Kidney epithelial cell (primary cell): ENCODE measurements at places on chromosomes 3 and 15.

DNA sequence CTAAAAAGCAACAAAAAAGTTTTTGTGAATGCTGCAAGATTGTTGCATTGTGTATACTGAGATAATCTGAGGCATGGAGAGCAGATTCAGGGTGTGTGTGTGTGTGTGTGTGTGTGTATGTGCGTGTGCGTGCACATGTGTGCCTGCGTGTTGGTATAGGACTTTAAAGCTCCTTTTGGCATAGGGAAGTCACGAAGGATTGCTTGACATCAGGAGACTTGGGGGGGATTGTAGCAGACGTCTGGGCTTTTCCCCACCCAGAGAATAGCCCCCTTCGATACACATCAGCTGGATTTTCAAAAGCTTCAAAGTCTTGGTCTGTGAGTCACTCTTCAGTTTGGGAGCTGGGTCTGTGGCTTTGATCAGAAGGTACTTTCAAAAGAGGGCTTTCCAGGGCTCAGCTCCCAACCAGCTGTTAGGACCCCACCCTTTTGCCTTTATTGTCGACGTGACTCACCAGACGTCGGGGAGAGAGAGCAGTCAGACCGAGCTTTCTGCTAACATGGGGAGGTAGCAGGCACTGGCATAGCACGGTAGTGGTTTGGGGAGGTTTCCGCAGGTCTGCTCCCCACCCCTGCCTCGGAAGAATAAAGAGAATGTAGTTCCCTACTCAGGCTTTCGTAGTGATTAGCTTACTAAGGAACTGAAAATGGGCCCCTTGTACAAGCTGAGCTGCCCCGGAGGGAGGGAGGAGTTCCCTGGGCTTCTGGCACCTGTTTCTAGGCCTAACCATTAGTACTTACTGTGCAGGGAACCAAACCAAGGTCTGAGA lies 4.7 kb downstream of the BHLHE40 start:
- DNase-seq: no peak

GRCh38 chr3:72033666-72034428 lies 248.9 kb upstream of the PROK2 start:
- DNase-seq: no peak

DNA sequence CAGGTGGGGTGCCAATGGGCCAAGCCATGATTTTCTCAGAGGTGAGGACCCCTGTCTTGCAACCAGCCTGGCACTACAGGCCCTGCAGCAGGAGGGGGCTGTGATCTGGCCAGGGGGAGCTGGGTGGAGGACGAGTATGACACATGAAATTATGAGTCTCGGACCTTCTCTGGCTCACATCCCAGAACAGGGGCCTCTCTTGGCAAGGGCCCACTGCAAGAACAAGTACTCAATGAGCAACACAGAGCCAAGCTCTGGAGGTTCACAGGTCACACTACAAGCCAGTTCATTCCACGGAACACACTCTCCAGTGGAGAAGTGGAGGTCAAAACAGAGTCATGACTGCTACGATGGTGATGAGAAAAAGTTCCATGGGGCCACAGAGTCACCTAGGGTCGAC lies 28.3 kb downstream of the CCDC32 start:
- no peak for DNase-seq

GRCh38 chr3:160018959-160019358 lies 30.3 kb downstream of the IL12A start:
- DNase-seq: no peak

DNA sequence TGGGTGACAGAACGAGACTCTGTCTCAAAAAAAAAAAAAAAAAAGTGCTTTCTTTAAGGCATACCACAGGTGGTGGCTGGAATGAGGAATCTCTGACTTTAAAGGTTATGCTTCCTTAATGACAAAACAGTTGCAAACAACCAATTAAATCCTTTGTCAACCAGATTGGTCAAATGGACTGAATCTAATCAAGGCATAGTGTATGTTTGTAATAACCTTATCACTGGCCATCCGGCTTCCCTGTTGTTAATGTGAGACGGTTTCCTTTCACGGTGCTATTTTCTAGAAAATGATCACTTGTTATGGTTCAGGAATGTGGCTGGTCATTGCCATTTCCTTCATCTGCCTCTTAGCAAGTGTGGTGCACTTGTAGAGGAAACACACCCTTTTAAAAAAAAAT lies 75.9 kb downstream of the FLNB start:
- DNase-seq: no peak

- DNase-seq: no peak
Observed at GRCh38 chr15:42143866-42144625, 12.4 kb downstream of the PLA2G4F start.

DNA sequence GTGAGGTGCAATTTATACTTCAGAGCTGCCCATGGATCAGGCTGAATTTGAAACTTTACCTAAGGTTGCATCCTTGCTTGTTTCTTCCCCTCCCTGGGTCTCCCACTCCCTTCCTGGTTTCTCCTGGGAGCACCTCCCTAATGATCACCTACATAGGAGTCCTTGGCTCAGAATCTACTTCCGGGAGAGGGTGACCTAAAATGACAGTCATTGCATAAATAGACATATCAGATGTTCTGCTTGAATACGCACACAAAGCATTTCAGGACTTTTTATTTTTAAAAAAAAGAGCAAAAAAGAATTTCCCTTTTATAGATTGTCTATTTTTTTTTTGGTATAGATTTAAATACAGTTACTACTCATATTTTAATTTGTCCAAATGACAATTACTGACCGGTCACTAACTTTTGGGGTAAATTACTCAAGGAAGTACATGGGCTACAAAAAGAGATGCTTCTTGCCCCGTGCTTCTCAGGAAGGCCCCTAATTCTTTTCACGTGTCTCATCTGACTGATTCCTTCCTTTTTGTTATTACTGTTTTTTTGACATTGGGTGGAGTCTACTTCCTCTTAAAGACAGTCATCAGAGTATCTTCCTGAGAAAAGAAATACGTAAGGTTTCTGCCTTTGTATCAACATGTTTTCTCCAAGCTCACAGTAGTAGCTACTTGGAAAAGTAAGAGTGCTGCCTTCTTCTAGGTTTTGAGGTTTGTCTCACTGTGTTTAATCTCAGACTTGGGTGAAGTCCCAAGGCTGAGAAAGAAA lies 4.9 kb upstream of the MYZAP start:
- DNase-seq: no peak

GRCh38 chr3:184377374-184377773 lies 633 bp downstream of the THPO start:
- DNase-seq: no peak

- no peak for DNase-seq
Observed at GRCh38 chr3:169256796-169257522, 406.6 kb downstream of the MECOM start.

- DNase-seq: no peak
Observed at GRCh38 chr15:87606971-87607370, 649.6 kb downstream of the NTRK3 start.

GRCh38 chr3:147483578-147483977 lies 74.4 kb downstream of the ZIC1 start:
- DNase-seq: no peak

- no peak for DNase-seq
Observed at GRCh38 chr15:93217343-93217742, 128.3 kb upstream of the RGMA start.

DNA sequence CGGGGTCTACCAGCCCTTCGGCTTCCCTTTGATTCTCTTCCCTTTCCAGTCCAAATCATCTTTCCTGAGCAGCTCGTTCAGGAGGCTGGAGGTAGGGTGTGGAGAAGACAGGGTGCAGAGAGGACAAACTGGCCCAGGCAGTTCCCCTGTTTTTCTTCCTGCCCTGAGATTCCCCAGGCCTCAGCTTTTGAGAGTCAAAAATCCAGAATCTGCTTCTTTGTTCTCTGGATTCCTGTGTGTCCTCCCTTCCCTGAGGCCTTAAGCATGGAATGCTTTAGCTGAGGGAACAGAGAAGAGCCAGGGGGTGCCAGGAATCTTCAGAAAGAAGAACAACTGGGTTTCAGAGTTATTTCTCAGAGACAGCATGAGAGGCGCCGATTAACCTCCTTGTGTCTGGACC lies 26.7 kb upstream of the LRTM1 start:
- DNase-seq: no peak

DNA sequence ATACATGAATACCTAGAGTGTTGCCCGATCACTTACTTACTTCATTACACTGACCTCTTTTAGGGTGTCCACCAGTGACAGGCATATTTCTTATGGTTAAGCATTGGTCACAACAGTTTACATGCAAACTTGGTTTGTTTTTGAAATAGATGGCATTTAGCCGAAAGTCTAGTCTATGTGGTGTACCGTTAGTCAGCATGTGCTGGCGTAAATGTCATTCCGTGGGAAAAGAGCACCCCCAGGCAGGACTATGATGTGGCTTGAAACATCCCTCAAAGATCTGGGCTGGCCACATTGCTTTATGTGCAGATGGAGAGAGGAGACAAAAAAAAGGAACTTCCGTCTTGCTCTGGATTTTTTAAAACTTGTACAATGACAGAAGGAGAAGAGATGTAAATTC lies 357.0 kb upstream of the ICE2 start:
- no peak for DNase-seq

DNA sequence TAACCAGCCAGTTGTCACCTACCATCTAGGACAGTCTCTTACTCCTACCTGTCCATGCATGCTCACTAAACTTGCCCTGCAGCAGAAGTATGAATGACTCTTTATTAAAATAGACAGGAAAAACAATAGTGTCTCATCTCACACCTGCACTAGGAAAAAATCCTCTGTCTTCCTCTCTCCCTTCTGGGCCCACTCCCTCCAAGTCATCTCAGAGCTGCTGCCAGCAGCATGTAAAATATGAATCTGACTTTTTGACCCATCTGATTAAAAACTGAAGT lies 93.5 kb upstream of the THBS1 start:
- DNase-seq: no peak

- peak; percentile 65 for DNase-seq
Observed at GRCh38 chr15:93173369-93173768, 84.4 kb upstream of the RGMA start.

DNA sequence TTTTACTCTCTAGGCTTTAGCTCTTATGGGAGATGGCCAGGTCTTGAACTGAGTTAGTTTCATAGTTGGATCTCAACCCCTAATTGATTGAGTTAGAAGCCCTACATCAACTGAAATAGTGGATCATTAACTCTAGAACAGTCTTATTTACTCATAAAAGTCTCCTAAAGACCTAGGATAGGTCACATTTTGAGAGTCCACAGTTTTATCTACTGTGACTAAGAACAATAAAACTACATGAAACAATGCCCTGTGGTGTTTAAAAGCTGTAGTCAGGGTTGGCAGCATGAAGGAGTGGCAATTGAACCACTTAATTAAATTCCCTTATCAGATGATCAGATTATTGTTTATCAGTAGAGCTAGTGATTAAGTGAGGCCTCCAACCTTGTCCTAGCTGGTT lies 22.2 kb upstream of the IDH2 start:
- DNase-seq: no peak

DNA sequence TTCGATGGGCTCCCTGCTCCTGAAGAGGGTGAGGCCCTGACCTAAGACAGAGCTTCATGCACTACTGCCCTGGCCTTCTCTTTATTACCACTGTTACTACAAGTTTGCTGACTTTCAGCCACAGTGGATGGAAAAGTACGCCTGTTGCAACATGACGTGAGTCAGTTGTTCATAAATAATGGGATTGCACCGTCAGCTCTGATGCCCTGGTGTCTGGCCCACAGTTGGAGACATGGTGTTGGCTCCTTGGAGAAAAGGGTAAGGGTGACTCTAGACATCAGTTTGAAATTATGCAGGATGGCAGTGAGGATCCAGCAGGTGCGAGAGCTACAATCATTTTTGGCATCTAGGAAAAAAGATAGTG lies 5.5 kb downstream of the PAQR5 start:
- peak; percentile 88 for DNase-seq

DNA sequence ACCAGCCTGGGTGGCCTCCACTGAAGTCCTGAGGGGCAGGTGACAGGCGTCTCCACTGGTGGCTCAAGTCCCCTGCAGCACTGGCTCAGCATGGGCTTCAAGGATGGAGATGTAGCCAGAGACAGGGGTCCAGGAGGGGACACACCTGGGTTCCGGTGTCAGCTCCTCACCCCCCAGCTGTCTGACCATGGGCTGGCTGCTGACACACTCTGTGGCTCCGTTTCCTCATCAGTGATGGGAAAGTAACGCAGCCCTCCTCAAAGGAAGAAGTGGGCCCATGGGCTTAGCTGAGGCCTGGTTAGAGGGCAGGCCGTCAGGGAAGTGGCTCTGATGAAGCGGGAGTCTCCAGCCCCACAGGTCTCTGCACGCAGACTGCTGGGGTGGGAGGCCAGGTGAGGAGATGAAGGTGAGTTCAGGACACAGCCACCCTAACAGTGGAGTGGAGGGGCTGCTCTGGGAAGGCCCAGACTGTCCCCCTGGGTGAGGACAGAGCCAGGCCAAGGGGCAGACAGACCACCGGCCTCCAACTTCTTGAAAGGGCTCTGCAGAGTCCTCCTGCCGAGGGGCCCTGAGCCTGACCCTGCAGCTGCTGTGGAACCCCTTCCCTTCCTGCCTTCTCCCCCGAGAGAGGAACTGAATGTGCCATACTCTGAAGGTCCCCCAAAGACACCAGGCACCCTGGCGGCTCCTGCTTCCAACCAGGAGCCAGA lies 24.0 kb downstream of the PSTPIP1 start:
- DNase-seq: no peak

GRCh38 chr3:64238971-64239667 lies 13.9 kb upstream of the PRICKLE2 start:
- DNase-seq: peak; percentile 93

- DNase-seq: no peak
Observed at GRCh38 chr3:129228891-129229585, 20.4 kb upstream of the COPG1 start.

DNA sequence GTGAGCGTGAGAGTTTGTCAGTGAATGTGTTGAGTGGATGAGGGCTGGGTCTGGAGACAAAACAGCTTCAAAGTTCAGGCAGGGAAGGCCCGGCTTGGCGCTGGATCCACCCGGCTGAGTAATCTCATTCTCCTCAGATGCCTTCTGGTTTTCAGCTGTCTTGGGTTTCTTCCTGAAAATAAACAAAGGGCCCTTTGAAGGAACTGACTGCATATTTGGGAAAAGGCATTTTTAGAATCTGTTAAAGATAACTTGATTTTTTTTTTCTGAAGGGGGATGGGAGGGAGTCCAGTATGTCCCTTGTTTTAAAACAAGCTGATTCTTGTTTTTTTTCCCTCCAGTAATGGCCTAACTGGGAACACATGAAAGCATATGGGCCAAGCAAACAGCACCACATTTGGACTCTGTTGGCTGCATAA lies 86.4 kb downstream of the TIGIT start:
- DNase-seq: no peak

DNA sequence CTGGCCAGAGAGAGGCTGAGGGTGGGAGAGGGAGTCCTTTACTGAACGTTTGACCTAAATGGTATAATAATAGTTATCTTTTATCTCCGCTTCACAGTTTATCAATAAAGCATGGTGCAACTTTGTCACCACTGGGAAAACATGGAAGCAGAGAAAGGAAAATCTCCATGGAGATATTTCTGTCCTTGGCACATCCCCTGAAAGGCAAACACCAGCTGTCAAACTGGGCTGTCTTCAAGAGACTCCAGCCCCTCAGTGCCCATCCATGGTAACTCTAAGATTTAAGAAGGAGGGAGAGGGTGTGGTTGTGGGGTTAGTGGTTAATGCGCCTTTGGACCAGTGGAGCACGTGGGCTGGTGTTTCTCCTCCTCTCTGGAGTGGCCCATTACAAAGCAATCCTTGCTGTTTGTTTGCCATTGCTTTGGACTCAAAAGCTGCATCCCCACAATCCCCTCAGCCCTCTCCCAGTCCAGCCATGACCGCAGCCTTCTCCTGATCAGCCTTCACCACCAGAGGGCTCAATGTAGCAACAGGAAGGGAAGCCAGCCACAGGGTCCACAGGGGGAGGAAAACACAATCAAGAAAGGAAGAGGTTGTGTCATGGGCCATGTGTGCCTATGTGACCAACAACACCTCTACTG lies 38.2 kb upstream of the FAM174B start:
- no peak for DNase-seq
